ENCODE measurements at places on chromosomes 5 and 9. TPM values are rescaled to one million over a fixed set of nuclear protein-coding genes. Genes with fewer than 3 reads are reported as not detected.
A peak's percentile ranks its signal among the peaks of the same experiment; 100 is the strongest.

DNA sequence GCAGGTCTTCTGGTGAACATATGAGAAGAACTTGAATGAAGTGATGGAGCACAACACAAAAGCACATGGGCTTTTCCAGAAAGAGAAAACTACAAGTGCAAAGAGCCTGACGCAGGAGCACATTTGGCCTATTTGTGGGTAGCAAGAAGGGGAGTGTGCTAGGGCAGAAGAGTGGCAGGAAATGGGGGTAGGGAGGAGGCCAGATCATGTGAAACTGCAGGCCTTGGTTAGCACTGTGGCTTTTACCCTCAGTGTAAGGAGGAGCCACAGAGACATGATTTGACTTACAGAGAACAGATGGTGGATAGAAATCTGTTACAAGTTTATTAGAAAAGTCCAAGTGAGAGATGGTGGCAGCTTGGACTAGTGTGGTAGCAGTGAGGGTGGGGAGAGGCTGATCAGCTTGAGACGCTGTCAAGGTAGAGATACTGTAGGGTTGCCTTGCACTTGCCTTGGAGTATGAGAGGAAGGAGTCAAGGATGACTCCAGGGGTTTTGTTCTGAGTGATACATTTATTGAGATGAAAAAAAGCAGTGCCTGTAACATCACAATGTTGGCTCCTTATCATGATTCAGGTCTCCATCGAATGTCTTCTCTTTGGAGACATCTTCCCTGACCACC, 126.7 kb downstream of the PPP2R2B start:
- no peak for DNase-seq

- DNase-seq: no peak
Measured at GRCh38 chr5:27734838-27735237, 696.5 kb upstream of the CDH9 start.

DNA sequence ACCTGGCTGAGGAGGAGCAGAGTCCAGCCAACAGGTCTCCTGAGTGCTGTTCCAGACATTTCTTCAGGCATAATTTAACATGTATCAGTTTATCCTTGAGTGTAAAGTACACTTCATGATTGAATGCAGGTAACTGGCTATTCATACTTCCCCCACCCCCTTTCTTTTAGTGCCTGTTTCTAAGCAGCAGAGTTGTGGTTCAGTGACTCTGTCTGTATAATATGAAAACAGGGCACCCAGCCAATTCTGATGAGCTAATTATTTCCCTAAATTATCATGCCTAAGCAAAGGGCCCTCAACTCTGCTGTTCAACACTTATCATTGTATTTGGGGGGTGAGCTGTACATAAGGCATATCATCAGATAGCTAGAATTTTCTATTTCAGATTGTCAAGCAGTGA, 51.9 kb upstream of the ZSWIM6 start:
- peak; percentile 83 for DNase-seq

GRCh38 chr9:78707080-78707479, 410.2 kb downstream of the PSAT1 start:
- DNase-seq: no peak

GRCh38 chr9:131259432-131259898, 16.8 kb downstream of the FAM78A start:
- no peak for DNase-seq

DNA sequence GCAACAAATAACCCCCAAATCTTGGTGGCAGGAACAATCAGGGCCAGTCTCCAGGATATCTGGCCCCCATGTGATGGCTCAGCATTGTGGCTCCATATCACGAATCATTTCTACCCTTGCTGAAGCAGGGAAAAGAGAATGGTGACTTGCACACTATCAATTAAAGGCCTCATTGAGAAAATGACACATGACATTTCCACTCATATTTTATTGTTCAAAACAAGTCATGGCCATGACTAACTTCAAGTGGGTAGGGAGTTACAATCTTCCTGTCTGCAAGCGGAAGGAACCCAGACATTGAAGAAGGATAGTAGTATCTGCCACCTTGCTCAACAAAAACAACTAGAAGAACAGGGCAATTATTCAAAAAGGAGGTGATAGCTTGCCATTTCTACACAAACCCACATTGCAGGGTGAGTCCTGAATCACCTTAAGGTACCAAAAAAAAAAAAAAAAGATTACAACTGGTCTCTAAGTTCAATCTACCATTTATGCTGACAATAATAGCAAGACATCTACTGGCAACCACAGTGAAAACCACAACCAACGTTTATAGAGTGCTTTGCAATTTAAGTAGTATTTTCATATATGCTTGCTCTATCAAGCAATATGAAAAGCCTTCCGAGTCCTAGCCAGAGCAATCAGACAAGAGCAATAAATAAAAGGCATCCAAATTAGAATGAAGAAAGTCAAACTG, 186.7 kb upstream of the DAPK1 start:
- DNase-seq: no peak

DNA sequence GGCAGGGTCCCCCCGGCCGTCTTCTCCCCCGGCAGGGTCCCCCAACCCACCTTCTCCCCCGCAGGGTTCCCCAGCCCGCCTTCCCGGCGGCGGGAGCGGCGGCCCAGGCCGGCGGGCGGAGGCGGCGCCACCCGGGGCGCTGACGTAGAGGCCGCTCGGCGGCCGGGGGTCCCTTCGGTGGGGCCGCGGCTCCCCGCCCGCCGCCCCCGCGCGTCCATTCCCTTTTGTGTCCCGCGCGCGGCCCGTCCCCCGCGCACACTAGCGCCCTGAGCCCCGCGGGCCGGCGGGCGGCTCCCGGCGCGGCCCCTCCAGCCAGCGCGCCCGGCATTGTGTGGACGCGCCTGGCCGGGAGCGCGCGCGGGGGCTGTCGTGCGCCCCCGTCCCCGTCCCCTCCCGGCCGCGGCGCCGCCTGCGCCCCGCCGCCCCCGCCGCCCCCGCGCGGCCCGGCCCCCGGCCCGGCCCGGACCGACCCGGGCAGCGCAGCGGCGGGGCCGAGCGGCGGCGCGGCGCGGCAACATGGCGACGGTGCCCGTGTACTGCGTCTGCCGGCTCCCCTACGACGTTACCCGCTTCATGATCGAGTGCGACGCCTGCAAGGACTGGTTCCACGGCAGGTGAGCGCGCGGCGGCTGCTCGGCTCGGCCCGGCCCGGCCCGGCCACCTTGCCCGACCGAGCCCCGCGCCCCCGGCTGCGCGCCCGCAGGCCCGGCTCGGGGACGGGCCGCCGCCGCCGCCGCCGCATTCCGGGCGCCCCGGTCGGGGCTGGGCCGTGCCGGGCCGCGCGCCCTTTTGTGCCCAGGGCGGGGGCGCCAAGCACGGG, at the start of gene PHF2:
TSS of gene PHF2 (plus strand) at position 327 of the 820 bp plus-strand sequence. CDS start at position 517, 190 bp downstream.
- peak; percentile 42 for DNase-seq

DNA sequence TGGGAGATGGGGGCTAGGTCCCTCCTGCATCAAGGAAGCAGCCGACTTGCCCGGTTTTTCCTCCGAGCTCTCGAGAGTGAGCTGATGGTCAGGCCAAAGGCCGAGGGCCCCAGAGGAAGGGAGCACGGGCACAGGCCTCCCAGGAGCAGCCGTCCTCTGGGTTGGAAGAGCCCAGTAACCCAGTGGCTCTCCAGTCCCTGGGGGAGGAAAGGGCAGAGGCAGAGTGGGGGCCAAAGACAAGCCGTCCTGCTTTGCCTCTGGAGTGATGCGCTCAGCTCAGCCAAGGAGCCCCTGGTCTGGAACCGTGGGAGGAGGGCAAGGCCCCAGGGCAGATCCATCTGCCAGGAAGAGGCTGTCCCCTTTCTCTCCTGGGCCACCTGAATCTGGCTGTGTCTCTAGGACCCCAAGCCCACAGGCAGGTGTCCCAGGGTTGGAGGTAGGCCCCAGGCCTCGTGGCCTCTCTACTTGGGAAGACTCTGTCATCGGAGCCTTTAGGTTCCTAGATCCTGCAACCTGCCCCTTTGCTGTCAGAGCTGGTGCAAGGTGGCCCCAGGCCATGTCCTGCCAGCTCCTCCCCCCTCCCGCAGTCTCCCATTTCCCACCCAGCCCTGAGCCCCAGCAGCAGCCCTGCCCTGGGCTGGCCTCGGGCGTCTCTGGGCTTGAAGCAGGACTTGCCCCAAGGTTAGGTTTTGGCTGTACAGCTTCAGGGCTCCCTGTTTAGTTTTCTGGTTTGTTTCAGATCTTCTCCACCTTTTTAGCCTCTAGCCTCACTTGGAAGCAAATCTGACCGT, 224.1 kb downstream of the CACNA1B start:
- DNase-seq: no peak

DNA sequence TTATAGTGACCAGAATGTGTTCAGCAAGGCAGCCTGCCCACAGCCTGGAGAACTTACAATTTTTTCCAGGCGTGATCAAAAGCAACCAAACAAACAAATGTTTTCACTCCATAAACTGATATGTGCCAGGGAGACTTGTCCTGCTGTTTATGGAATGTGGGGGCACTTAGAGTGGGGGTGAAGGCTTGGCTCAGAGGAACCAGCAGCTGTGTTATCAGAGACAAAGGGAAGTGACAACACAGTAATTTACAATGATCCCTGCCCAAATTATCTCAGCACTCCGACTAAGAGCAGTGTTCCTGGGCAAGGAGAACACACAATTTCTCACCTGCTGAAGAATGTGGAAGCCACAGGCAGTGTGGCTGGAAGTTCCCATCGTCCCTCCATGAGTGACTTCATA, 429.1 kb upstream of the IRX4 start:
- DNase-seq: no peak

DNA sequence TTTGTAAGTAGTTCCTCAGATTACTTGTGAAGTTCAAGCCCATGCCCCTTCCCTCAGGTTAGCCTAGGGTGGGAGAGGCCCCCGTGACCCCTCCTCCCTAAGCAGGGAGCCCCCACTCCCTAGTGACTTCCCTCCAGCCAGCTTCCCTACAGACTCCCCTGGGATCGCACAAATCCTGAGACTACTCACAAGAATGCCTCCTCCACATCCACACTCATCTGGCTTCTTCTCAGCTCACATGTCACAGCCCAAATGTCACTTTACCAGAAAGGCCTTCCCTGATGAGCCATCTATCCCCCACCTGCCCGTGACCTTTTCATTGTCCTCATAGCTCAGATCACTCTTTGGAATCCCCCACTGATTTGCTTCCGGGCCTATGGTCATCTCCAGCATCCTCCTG, 96.7 kb upstream of the ARAP3 start:
- DNase-seq: no peak

DNA sequence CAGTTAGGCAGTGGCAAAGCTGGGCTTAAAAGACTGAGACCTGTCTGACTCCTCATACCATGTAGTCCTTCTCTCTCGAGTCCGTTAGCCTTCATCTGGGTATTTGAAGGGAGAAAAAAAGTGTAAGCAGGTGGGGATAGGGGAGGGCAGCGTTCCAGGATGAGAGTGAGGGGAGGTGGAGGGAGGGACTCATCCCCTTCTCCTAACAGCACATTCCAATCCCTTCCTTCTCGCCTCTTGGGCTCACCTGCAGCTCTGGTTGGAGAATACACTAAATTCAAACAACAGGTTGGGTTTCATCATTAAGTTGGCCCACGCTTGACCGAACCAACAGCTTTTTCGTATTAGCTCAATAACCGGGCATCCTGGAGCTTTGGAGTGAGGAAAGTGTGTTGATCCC, 3.6 kb downstream of the NEURL1B start:
- DNase-seq: no peak

DNA sequence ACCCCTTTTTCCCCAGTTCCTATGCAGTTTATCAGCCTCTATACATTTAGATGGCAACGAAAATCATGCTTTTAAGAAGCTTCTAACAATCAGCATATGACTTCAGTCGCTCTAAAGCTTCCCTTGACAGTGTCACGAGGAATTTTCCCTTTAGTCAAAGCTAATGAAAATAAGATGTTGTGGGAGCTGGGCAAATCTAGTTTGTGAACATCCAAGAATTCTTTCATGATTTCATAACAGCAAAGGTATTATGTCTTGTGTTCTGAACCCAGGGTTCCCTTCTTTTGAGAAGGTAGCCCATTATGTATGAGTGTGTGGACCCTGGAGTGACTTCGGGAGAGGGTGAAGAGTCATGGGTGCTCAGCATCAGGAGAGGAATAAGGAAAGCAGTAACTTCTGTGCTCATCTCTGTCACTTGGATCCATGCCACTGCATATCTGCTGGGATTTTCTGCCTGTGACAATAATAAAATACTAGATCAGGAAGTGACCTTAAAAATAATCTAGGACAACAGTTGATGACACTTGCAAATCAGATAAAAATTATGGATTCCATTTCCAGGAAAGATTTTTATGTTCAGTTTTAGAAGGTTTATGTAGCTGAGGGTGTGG, 102.4 kb downstream of the PCSK1 start:
- DNase-seq: no peak

GRCh38 chr9:32820322-32820721, 37.0 kb downstream of the TMEM215 start:
- no peak for DNase-seq

GRCh38 chr9:29150606-29151005, 1577.3 kb upstream of the C9orf72 start:
- no peak for DNase-seq

GRCh38 chr9:108207561-108208165, 648.1 kb downstream of the ACTL7B start:
- DNase-seq: no peak

- no peak for DNase-seq
Measured at GRCh38 chr5:53472720-53473510, 7.5 kb upstream of the FST start.

DNA sequence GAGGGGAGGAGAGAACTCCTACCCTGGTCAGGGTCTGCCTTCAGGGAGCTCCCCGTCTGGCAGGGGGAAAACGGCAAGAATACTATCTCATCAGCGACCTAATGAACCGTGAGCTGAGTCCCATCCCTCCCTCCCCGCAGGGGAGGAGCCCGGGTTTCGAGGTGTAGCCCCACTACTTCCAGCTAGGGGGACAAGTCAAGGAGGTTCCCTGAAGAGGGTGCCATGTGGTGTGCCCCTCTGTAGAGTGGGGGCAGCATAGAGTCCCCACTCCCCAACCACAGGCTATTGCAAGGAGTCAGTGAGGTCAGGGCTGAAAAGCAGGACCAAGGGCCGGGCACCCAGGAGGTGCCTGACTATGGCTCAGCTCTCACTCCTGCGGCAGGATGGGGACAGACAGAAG, 50.9 kb upstream of the RXRA start:
- DNase-seq: no peak

- no peak for DNase-seq
Measured at GRCh38 chr9:14031060-14031414, 282.9 kb downstream of the NFIB start.

DNA sequence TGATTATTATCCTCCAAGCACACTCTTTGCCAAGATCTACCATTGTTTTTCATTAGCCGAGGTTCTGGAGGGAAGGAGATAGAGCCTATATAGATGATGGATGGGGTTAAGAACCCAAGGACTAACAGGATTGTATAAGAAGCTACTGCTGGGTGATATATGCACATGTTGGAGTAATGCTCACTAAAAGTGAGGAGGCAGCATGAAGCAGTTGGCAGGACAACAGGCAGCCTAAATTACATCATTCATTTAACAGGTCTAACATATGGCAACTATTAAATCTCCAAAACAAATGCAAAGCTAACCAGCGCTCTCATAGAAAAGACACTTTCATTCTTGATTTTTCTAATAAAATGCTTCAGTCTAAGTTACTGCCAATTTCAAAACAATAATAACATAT, 293.2 kb downstream of the EPB41L4A start:
- no peak for DNase-seq

- DNase-seq: no peak
Measured at GRCh38 chr9:135678236-135679017, 15.3 kb downstream of the LCN9 start.

GRCh38 chr9:95055851-95056551, 261.5 kb downstream of the FANCC start:
- DNase-seq: peak; percentile 36

GRCh38 chr5:135439231-135440205, 7.6 kb downstream of the DCANP1 start:
- DNase-seq: no peak

The PCDHGC4 gene
- total RNA-seq: 0.18 TPM

The PCDHA11 gene
- 1.9 TPM for total RNA-seq

The PLAC8L1 gene
- total RNA-seq: 0.83 TPM

The NAIF1 gene
- 19.4 TPM for total RNA-seq
